Choroid plexus epithelial cell (primary cell): ENCODE measurements at places on chromosomes 11 and 22.

- peak; percentile 86 for DNase-seq
These were observed 36.9 kb upstream of the CLPB start for GRCh38 chr11:72471005-72471898.

DNA sequence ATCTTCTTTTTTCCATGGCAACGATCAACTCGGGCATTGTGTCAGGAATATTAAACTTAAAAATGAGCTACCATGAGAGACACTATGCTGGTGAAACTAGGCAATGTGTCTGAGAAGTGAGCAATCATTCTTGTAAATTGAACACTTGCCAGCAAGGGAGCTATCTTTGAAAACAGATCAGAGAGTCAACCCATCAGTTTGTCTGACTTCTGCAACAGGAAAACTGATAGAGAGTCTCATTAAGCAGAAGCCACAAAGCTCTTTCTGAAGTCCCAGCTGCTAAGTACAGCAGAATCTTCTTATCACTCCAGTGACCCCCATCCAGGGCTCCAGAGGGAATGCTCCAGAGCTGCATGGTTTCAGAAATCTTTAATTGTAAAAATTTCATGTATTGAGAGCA lies 114.7 kb downstream of the MSANTD4 start:
- DNase-seq, result no peak

DNA sequence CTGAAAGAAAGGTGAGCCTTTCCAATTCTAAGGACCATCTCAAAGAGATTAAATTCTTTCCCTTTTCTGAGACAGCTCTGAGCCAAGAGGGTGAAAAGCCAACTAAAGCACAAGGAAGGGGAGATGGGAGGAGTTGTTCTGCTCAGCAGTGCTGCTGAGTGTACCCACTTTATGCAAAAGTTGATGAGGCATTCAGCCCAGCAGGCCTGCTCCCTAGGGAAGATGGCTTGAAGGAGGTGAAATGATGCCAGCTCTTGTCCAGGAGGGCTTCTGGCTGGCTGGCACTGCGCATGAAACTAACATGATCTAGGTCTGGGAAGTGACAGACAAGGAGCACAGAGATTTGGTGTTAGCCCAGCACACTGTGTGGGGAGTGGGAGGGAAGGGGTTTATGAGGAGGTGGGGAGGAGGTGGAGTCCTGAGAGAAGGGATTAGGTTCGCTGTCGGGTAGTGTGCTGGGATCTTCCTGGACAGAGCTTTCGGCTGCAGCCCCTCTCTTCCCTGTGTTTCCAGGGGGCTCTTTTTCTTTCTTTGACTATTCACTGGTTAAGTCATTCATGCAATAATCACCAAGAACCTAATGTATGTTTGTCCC lies 225.5 kb upstream of the NARS2 start:
- DNase-seq, result no peak

DNA sequence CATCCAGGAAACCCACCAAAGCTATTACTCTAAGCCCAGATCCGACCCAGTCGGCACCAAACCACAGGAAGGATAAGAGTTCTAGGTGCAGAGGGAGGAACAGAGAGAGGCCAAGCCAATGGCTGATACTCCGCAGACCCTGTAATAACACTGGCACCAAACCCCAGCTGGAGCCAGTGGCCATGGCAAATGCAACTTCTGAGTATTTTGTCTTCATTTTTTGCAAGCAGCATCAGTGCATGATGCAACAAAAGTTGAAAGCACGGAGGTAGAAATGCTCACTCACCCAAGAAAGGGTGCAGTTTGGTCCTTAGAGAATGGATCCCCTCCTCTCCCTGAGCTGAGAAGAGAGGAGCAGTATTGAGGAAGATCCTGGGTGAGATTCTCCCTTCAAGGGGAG lies 2.8 kb downstream of the TMEM121B start:
- no peak for DNase-seq

GRCh38 chr22:25563761-25564319 lies 635 bp upstream of the GRK3 start:
- DNase-seq, result peak; percentile 5

- DNase-seq, result no peak
These were observed 140.0 kb downstream of the TBC1D22A start for GRCh38 chr22:46902436-46902835.

DNA sequence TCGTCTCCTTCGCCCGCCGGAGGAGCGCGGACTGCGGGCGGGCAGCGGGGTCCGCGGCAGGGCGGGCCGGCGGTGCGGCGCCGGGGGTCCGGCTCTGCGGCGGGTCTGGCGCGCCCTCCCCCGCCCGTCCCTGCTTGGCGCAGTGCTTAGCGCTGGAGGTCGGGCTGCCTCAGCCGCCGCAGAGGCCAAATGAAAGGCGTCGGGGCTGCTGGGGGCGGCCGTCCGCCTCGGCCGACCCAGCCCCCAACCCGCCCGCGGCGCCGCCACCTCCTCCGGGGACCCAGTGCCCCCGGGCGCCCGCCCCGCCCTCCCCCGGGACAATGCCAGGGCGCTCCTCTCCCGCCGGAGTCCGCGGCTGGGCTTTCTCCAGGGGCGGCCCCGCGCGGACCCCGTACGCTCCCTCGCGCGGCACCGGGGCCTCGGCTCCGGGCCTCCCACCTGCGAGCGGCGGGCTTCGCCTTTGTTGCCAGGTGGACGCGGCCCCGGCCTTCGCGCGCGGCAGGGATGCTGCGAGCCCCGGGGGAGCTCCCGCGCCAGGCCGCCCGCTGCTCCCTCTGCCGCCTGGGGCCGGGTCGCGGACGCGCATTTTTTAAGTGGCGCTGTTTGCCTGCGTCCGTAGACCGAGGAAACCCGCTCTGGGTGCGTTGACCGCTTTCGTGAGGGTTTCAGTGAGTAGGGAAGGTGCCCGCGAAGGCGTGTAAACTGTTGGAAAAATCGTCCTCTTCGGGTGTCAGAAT lies 583 bp downstream of the APLP2 start:
- peak; percentile 37 for DNase-seq

- no peak for DNase-seq
These were observed 1.9 kb downstream of the MAP4K2 start for GRCh38 chr11:64801158-64801464.

DNA sequence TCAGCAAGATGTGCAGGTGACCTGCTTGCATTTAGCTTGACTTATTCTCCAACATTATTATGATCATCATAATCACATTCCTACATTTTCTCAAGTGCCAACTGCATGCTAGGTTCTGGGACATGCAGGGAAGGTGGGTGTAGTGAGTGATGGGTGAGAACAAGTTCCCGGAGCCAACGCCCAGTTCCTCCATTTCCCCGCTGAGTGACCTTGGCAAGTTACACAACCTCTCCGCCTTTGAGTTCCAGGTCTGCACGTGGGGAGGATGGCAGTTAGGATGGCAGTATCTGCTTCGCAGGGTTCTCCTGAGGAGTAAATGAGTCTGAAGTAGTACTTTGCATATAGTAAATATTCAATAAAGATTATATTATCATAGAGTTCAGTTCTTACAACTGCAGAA lies 140.3 kb downstream of the GRIK4 start:
- DNase-seq, result no peak

- DNase-seq, result peak; percentile 41
These were observed 19.4 kb upstream of the CTSD start for GRCh38 chr11:1782831-1783724.
